Cerebellum (tissue), 4 donors: ENCODE measurements at places on chromosomes 11 and 22.

GRCh38 chr11:61922539-61922938 lies 5.2 kb upstream of the RAB3IL1 start:
- no peak for DNase-seq

- no peak for DNase-seq
These were observed 97.1 kb upstream of the CARD18 start for GRCh38 chr11:105236664-105237063.

- DNase-seq: no peak
These were observed 17.8 kb downstream of the TREH start for GRCh38 chr11:118661425-118662301.

DNA sequence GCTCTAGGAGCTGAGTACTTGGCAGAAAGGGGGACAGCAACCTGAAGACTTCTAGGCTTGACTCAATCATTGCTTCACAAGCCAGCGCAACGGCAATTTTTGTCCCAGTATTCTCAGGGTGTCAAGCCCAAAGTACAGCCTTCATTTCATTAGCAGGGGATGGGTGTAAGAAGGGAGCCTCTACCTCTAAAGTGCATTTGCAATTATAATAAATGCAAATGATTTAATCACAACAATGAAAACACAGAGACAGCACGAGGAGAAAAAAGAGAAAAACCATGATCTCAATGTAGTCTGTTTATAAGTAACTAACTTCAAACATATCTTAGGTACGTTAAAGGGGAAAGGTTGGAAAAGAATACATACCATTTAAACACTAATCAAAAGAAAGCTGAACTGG lies 34.7 kb downstream of the ZBTB44 start:
- DNase-seq: no peak

DNA sequence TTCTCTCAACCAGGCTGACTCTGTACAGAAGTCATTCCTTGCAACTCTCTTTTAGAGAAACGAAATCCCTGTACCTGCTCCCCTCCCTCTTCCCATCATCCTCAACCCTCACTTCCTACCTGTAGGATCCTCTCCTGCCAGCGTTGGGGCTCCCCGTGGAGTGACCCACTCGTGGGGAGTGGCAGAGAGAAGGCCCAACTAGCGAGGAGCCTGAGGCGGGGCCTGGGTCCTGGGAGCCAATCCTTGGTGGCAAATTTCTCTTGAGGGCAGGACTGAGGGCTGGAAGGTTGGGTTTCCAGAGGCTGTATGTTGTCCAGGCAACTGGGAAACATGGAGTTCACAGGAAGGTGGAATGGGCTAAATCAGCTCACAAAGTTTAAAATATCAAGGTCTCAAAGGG lies 10.4 kb downstream of the NHERF4 start:
- no peak for DNase-seq
